NCI-H146 (cell line): ENCODE measurements at places on chromosomes 1 and 21.

GRCh38 chr1:117093870-117094621 is 27.5 kb downstream of the TRIM45 start:
- peak; percentile 7 for DNase-seq

GRCh38 chr1:203120325-203121153 is 7.0 kb upstream of the ADORA1 start:
- no peak for DNase-seq

GRCh38 chr1:176785791-176786190 is 322.8 kb downstream of the PAPPA2 start:
- no peak for DNase-seq

- no peak for DNase-seq
Observed at GRCh38 chr1:248703674-248704073, 1.1 kb upstream of the OR14I1 start.

GRCh38 chr1:206729050-206729449 is 41.5 kb upstream of the IL19 start:
- DNase-seq, result no peak

GRCh38 chr1:93722081-93723031 is 40.7 kb upstream of the BCAR3 start:
- peak; percentile 10 for DNase-seq

DNA sequence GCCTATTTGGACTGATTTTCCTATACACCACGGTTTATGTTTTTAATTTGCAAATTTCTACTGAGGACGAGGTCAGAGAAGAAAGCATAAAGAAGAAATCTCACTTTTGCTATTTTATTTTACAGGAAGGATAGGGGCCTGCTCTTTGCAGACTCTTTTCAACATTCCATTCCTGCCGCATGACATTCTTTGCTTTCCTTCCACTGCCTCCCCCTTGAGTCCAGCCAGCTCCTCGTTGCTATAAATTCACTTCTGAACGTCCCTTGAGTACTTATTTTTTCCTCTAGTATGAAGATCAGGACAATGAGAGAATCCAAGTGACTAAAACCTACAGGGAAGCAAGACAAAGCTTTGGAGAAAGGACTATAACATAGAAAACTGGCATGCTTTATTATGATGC is 53.4 kb upstream of the PTGFR start:
- no peak for DNase-seq

DNA sequence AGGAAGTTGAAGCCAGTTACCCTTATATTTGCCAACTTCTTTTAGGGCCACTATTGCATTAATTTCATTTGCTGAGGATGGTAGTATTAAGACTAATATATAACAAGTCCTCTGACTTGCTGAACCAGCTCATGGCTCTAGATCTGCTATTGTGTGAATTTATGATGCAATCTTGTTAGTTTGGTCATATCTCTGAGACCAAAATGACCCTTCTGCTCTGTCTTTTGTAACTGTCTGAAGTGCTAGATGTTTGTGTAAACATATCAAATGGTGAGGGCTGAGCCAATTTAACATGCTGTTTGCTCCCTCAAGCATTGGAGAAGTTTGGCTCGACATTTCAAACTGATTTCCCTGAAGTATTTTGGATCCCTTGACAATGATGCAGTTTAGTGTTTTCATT is 106.9 kb upstream of the PTGFR start:
- no peak for DNase-seq

DNA sequence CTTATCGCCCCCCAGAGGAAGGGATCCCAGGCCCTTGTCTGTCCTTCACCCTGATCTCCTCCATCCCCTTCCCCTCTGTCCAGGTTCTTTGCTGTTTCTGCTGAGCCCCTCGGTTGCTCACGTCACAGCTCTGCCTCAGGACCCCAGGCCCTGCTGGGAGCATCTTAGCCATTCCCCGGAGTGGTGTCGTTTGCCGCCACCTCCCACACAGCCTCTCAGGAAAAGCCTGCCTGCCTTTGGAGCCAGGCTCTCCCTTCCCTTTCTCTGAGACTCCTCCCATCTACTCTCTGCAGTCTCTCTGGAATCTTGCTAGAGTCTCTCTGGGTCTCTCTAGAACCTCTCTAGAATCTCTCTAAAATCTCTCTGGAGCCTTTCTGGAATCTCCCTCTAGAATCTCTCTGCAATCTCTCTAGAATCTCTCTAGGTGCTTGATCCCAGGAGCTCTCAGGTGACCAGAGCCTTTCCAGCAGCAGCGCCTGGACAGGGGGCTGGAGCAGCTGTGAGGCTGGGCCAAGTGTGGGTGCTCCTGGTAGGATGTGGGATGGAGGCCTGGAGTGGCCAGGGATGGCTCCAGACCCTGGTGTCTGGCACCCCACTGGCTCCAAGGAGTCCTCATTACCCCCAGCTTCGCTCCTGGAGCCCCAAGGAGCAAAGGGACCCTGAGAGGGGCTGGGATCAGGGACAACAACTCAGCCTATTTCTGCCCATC is 283.2 kb upstream of the VAMP3 start:
- DNase-seq, result no peak

GRCh38 chr1:12811409-12811784 is 19.8 kb downstream of the PRAMEF11 start:
- no peak for DNase-seq

DNA sequence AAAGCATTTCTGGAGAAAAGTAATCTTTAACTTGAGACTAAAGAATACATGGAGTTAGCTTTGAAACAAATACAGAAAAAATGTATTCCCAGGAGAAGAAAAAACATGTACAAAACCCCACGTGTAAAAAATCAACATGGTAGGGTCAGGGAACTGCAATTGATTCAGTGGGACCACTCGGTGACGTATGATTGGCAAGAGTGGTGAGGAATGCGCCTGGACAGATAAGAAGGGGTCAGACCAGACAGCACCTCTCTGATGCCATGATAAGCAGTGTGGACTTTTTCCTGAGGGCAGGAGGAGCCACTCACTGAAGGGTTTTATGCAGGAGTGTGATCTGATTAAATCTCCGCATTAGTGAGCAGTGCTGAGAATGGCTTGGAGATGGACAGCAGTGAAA is 142.5 kb downstream of the DAB1 start:
- no peak for DNase-seq
